ENCODE measurements at places on chromosomes 2 and 18. TPM values are rescaled to one million over a fixed set of nuclear protein-coding genes. Genes with fewer than 3 reads are reported as not detected.

GRCh38 chr18:3029215-3029952 is 16.4 kb upstream of the LPIN2 start:
- no peak for ATAC-seq

DNA sequence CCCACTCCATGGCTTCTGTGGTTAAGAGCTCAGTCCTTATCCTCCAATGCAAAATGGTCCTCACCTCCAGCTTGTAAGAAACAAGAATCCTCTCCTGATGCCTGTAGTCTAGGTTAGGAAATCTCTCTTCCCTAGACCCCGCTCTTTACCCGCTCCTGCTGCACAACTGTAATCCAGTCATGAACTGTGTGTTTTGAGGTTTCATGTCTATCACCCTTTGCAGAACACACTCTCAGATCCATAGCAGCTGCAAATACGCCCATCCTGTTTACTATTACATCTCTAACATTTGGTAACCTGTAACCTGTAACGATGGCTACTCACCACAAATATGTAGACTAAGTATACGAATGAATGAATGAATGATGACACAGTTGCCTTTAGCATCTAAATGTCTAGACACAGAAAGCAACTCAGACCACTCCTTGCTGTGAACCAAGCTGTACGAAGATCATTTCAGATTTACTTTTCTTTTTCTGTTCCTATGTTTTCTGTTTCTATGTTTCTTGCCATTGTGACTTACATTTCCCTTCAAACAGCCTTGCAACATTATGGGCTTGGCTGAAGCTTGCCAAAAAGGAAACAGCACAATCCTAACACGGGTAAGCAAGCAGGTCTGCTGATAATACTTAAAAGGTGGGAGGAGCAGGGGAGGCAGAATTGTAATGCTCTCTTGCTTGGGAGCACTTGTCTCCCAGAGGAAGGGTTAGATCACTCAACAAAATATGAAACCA is 53.7 kb downstream of the EPHA4 start:
- ATAC-seq, result no peak

DNA sequence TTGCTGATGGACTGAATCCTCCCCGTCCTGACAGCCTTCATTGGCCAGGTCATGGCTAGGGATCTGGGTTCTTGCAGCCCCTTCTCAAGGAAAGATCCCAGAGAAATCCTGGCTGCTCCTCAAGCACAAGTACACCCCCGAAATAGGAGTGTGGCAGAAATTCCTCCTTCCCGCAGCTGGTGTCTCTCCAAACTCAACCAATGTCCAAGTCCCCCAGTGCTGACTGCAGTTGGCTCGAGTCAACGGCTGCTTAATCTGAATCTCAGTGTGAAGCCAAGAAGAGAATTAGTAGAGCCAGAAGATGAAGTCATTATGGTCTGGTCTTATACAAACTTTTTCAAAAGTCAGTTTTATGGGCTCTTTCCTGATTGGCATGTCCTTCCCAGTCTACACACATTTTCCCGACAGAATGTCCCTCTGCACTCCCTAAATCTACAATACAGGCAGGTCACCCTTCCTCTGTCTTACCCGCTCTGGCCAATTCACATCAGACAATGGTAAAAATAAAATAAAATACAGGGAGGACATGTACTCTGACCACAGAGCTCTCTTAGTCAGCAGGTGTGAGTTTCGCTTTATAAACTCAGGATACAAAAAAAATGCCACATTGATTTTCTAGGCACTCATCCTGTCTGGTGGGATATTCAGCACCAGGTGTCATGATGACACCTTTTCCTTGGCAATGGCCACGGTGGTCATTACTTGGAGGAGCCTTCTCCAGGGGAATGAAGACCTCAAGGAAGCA is 76.9 kb upstream of the PAPOLG start:
- no peak for ATAC-seq

GRCh38 chr2:197183355-197183754 is 127.2 kb downstream of the ANKRD44 start:
- no peak for ATAC-seq

GRCh38 chr2:239811806-239812560 is 213.2 kb downstream of the NDUFA10 start:
- no peak for ATAC-seq

DNA sequence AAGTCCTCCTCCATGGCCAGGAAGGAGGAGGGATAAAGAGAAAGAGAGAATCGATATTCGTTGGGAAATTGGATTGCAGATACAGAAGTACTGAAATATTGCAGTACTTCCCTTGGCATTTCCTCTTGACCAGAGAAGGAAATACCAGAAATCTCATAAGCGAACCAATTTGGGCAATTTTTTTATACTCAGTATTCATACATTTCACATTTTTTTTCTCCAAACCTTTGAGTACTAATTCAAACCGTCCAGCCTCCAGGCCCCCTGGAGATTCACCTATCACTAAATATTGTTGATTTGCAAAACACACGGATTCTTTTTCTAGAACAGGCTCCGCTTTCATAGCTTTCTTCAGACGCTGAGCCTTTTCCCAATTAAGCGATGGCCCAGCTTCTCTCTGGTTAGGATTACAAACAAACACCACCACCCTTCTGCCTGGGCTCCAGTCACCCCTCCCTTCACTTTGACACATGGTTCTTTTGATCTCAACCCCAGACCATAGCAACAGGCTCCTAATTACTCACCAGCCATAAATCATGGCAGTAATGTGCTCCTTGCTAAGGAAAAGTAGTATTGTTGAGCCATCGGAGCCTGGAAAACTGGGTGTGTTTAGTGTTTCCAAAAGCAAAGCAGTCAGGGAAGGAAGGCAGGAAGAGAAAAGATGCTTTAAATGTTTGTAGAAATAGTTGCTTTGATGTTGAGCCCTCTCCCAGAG is 138.4 kb upstream of the CCDC68 start:
- peak; percentile 96 for ATAC-seq

DNA sequence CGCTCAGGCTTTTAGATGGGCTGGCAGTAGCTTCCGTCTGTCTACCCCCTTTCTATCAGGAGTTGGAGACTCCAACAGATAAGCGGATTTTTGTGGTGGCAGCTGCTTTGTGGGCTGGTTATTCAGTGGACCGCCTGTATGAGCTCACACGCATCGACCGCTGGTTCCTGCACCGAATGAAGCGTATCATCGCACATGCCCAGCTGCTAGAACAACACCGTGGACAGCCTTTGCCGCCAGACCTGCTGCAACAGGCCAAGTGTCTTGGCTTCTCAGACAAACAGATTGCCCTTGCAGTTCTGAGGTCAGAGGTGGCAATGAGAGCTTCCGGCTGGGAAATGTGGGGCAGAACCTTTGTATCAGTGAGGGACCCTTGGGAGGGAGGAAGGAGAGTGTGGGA is 14.8 kb downstream of the CAD start:
- ATAC-seq, result no peak

DNA sequence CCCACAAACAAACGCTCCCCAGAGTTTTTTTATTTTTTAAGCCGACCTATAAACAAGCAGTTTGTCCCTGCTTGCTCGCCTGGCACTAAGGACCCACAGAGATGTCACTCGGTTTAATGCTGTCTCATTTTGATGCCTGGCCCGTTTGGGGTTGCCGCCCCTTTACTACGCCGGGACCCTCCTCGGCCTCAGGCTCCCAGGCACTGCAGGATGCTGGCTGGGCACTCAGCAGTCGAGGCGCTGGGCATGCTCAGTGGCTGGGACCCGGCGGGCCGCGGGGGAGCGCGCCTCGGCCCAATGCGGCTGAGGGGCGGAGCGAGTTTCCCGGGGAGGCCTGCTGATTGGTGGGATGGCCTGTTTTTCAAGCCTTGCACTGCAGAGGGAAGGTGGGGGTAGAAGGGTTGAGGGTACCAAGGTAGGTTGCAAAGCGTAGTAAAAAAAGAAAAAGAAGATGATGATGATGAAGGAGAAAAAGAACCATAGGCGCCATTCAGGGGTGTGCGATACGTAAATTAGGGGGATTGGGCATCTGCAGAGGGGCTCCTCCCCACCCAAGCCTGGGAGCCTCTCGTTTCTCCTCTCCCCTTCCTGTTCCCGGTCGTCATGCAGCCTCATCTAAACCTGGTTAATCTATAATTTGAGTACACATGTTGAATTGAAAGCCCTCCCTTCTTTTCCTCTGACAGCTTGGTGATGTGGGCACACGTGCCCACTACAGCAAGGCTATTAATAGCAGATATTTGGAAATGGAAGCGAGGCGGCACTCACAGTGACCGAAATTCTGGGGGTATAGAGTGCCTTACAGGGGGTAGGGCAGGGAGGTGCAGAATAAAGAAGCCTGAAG is 1.5 kb upstream of the IRS1 start:
- peak; percentile 58 for ATAC-seq

GRCh38 chr2:239297142-239298004 is 103.4 kb downstream of the HDAC4 start:
- ATAC-seq, result no peak

DNA sequence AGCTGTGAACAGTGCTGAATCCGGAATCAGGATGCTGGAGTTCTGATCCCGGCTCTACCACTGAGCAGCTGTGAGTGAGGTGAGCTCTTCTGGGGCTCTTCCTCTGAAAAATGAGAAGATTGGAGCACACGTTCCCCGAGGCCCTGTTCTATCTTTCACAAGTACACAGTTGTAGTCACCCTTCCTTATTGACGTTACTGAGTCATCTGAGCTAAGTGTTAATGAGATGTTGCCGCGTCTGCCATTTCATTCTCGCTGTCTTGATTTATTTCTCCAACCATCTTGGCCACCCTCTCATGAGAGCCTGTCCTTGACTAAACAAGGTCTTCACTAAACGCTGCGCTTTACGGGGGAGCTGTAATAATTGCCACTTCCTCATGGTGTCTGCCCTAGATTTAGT is 31.9 kb upstream of the EFR3B start:
- ATAC-seq, result peak; percentile 96

DNA sequence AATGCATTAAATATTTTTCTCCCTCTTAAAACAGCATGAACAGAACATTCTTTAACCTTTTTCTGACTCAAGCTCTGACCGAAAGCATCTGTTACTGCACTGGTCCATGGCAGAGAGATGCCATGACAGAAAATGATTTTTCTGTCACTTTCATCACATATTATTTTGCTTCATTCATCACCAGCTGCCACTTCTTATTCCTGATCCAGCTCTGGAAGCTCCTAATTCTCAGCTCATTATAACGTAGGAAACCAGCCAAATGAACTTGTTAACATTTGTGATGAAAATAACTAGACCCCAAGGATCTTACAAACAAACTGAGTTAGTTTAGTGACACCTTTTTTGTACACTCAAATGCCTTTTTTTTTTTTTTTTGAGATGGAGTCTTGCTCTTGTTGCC is 7.6 kb upstream of the CFLAR start:
- ATAC-seq, result no peak

DNA sequence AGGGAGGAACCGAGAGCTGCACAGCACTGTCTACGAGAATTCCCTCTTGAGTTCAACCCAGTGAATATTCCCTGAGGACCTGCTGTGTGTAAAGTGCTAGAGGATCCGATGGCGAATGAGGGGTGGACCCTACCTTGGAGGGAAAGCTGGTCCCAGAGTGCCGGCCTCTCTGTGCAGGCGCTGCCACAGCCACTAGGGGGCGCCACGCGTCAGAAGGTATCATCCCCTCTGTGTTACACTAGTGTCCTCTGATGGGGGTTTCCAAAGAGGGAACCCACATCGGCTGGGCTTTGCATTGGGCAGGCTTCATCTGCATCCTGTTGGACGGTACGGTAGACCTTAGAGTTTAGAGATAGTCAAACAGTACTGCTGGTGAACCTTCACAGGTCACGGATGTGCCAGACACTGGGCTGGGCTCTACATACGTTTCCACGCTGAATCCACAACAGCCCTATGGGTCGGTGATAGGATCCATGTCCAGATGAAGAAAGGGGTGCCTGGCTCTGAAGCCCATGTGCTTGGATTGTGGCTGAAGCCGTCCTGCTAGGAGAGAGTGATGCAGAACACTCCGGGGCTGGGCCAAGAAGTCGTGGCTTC is 39.0 kb downstream of the COA5 start:
- ATAC-seq, result peak; percentile 57

- ATAC-seq, result no peak
Measured at GRCh38 chr2:226122041-226122440, 677.6 kb downstream of the IRS1 start.

DNA sequence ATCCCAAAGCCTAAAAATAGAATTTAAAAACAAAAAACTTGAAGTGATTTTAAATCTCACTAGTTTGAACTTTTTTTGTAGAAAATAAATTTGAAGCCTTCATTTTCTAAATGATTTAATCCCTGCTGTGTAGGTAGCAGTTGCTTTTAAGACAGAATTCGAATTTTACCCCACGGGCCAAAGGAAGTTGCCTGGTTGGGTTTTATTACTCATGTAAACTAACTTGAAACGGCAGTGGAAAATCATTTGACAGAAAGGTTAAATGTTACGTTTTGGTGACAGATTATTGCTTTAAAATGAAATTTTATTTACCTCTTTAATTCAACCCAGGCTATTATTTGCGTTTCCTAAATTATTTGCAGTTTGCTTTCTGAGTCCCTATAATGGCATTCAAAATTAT is 2.0 kb downstream of the MAPRE2 start:
- no peak for ATAC-seq

GRCh38 chr18:29034113-29034856 is 857.4 kb upstream of the CDH2 start:
- ATAC-seq, result no peak

GRCh38 chr18:79274823-79275222 is 120.9 kb upstream of the NFATC1 start:
- no peak for ATAC-seq

DNA sequence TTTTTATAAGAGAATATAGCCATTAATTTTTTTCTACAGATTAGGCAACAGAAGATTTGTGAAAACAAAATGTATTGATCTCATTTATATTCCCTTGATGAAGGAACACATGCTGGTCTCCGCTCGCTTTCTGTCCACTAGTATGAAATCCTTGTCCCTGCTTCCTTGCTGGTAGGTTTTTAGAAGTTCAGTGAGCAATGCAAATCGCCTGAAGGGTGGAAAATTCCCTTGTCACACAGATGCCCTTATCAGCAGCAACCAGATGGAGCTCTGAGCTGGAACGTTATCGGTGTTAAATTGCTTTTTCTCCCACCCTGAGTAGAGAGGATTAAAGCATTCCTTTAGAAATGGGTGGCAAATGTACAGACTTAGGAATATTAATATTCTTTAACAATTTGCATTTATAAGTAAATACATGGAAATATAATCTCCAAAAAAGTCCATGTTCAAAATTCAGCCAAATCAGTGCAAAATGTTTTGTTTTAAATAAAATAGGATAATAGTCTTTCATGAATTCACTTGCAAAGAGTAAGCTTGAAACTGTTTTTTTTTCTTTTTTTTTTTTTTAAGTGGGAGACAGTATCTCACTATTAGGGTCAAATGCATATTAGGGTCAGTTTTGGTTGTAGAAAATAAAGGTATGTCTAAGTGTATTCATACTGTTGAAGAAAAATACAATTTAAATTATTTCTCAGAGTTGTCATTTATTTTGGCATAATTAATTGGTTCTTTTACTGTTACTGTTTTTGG is 164.0 kb upstream of the MYO3B start:
- ATAC-seq, result no peak

GRCh38 chr2:119704670-119705120 is 25.7 kb downstream of the TMEM177 start:
- ATAC-seq, result no peak

Gene PARD6G
- 6.2 TPM for total RNA-seq

Gene HOXD1
- 5.4 TPM for total RNA-seq

Gene NDUFB3
- 77.6 TPM for total RNA-seq

Gene UGT1A8
- not detected for total RNA-seq

Gene REG3G
- total RNA-seq, result not detected

Gene UGT1A5
- not detected for total RNA-seq

Gene DSG2
- 0.13 TPM for total RNA-seq

Gene GBX2
- total RNA-seq, result not detected

Gene BARD1
- 19.5 TPM for total RNA-seq

Gene SERPINB12
- not detected for total RNA-seq
